ENCODE measurements at places on chromosomes 3 and 15. TPM values are rescaled to one million over a fixed set of nuclear protein-coding genes. Genes with fewer than 3 reads are reported as not detected.

- no peak for DNase-seq
Measured at GRCh38 chr3:80753021-80753420, 985.2 kb upstream of the ROBO1 start.

- peak; percentile 64 for DNase-seq
Measured at GRCh38 chr3:107523289-107523538, 452 bp downstream of the BBX start.

DNA sequence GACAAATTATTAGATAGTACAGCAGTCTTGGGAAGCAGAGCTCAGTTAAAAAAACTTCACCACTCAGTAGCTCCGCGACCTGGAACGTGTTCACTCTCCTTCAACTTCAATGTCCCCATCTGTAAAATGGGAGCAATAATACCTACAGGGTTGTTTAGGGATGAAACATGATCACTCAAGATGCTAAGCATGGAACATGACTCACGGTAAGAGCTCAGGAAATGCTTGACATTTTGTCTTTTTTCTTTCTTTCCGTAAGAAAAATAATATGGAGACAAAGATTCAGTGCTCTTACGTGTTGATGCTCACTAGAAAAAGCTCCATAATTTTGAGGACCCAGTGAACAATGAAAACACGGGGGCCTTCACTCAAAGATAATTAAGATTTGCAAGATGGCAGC, 606.7 kb upstream of the MDFIC2 start:
- DNase-seq = no peak

DNA sequence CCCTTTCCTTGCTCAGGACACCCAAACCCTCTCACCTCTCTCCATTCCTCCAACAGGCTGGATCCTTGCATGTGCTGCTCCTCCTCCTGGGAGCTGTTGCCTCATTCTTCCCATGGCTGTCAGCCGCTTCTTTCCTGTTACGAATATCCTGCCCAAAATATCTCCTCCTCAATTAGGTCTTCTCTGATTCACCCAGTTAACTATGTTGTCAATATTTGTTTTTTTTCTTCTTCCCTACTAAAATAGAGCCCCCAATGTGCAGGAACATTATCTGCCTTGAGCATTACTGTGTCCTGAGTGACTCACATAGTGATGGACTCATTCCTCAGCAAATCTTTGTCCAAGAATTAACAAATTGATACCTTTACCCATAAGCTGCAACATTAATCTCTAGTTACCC, 357.2 kb downstream of the CLSTN2 start:
- no peak for DNase-seq

DNA sequence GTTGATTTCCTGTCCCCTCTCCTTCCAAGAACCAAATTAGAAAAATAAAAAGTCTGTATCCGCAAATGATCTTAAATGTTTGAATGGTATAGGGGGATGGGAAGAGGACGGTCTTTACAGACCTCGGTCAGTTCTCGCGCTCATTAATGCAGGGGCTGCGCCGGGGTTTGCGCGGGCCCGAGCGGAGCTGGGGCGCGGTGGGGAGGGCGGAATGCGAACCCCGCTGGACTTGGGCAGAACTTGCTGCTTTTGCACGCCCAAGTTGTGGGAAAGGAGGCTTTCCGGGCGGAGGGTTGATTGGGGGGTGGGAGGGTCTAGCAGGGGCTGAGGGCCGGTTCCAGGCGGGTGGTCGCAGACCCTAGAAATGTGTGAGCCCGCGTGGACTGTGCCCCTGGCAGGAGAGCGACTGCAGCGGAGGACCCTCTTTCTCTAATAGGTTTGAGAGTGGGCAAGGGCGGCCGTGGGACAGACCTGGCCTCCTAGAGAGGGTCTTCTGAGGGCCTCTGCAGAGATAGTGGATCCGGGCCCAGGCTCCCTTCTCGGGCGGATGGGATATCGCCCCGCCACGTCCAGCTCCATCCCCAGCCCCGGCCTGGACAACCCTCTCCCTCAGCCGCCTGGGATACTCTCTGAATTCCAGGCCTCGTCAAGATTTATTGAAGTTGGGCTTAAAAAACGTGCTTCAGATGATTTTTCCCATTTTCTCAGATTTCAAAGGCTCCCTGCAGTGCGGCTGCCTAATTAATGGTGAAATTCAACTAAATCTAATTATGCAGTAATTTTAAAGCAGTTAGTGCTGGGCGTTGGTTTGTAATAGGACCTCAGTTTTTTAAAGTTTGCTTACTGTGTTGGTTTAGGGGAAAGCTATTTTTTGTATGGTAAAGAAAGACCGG, 11.3 kb downstream of the NR2F2 start:
- no peak for DNase-seq

GRCh38 chr3:103127098-103127630, 692.3 kb downstream of the ZPLD1 start:
- no peak for DNase-seq

DNA sequence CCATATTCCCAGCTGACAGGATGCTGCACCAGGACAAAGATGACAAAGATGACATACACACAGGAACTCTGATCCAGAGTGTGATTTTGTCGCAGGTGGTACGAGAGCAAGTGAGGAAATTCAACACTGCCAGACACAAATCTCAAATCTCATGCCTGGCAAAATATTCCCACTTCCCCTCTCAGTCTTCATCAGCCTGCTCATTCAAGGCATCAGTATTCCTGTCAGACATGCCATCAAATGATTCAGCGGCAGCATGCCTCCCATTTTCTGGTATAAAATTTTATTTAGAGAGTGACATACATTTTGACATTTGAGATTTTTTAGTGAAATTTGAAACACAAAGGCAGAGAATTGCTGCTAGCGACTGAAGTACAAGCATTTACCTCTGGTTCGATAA, 228.1 kb upstream of the LMCD1 start:
- no peak for DNase-seq

- DNase-seq = no peak
Measured at GRCh38 chr3:901953-902778, 190.7 kb upstream of the CNTN6 start.

DNA sequence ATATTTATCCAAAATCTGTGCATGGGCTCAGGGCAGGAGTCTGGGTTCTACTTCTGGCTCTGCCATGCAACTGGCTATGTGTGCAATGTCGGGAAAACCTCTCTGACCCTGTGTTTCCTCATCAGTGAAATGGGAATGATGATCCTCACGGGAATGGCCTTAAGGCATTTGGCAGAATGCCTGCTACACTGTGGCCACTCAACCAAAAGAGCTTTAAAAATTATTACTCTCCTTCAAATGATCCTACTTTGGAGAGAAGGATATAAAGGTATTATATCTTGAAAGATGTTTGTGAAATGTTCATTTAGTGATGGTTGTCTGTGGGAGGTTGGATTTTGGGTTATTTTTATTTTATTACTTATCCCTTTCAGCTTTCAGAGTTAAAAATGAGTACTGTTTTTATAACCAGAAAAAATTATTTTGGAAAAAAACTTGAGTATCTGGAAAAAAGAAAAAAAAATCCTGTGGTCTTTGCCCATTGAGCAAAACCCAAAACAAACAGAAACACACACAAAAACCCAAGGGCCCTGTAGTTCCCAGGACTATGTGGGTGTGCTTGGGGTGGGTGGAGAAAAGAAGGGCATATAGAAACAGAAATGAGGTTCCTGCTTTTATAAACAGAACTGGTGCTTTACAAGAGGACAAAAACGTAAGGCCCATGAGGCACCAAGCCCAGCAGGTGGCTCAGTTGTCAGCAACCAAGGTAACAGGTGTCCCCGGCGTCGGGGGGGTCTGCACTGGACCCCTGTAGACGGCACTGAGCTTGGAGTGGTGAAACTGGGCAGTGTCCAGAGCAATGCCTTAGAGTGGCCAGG, 22.0 kb downstream of the RGMA start:
- no peak for DNase-seq

DNA sequence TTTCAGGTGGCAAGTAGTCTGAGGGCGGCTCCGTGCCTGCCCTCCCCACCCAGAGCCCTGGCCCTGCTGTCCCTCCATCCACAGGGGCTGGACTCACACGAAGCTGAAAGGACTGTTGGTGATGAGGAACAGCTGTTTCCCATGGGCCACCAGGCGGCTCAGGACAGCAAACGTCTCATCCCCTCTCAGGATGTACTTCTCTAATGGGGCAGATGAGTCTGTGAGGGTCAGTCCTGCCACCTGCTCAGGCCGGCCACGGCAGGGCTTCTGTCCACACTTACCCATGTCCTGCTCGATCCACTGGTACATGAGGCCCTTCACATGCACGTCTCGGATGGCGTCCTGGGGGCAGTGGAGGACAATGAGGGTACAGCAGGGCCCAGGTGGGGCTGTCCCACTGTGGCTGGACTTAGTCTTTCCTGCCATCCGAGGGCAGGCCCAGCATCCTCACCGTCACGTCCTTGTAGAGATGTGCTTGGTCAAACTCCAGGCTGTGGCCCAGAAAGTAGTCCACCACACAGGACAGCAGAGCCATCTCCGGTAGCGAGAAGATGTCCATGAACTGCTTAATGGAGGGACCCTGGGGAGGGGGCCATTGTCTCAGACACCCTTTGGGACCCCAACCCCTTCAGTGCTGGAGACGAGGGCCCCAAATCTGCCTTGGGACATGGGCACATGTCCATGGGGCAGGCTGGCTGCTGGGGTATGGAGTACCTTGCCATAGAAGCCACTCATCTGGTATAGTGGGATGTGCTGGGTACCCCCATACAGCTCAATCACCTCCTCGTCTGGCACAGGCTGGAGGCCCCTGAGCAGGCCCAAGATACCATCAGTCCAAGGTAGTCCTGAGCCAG, 5.7 kb downstream of the NT5DC2 start:
- peak; percentile 44 for DNase-seq

GRCh38 chr3:72445827-72446217, 402.4 kb downstream of the SHQ1 start:
- DNase-seq = no peak

GRCh38 chr3:160369784-160370183, 29.2 kb downstream of the IFT80 start:
- no peak for DNase-seq

DNA sequence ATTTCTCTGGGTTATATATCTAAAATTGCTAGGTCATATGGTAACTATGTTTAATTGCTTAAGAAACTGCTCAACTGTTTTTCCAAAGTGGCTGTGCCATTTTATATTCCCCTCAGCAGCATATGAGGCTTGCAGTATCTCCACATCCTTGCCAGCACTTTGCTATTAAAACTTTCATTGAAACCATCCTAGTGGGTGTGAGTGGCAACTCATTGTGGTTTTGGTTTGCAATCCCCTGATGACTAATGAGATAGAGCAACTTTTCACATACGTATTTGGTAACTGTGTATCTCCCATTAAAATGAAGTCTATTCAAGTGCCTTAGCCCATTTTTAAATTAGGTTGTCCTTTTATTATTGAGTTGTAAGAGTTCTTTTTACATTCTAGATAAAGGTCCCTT, 17.3 kb downstream of the KPNA1 start:
- no peak for DNase-seq

- no peak for DNase-seq
Measured at GRCh38 chr15:37007301-37007700, 93.0 kb downstream of the MEIS2 start.

DNA sequence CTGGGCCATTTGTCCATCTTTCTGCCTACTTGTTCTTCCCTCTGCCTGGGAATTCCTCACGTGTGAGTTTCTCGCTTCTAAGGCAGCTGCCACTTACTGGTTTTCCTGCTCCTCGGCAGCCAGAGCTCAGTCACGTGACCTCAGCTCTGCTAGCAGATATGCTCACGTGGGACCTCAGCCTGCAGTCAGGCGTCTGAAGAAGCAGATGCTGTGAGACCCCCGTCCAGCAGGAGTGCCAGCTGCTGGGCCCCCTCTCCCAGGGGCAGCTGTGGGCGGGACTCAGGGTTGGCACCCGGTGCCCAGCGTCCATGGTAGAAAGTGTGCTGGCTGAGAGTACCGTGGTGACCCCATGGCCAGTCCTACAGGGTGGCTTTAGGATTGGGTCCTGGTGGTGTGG, 161.3 kb upstream of the TLE3 start:
- DNase-seq = peak; percentile 87

- no peak for DNase-seq
Measured at GRCh38 chr3:46656778-46657556, 36.5 kb downstream of the ALS2CL start.

DNA sequence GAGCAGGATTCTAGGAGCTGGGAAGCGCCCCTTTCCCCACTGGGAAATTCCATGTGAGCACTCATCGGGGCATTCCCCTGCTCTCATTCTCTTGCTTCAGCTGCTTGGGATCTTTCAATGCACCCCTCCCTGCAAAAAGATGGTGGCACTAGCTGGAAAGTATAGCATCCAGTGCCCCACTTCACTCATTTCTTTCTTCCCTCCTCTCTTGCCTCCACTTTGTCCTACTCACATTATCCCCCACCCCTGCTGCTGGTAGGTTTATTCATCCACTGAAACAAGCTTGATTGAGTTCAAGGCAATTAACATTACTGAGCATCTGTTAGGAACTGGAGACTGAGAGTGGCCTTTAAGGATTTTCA, 84.8 kb upstream of the LIMD1 start:
- DNase-seq = no peak

- peak; percentile 25 for DNase-seq
Measured at GRCh38 chr3:53809267-53809666, 37.0 kb downstream of the CHDH start.

Gene FOXL2
- total RNA-seq = not detected

Gene VGLL3
- 5.0 TPM for total RNA-seq

Gene GRAMD1C
- total RNA-seq = 29.4 TPM

Gene PLCL2
- 21.8 TPM for total RNA-seq

Gene SLC12A1
- not detected for total RNA-seq

Gene COPB2
- 69.7 TPM for total RNA-seq

Gene IREB2
- 41.9 TPM for total RNA-seq

Gene UBAP1L
- total RNA-seq = 7.6 TPM

Gene CIDEC
- total RNA-seq = 510 TPM

Gene JMJD7
- 9.1 TPM for total RNA-seq

Gene IL17RD
- 3.4 TPM for total RNA-seq
